ENCODE measurements at places on chromosomes 4 and X. TPM values are rescaled to one million over a fixed set of nuclear protein-coding genes. Genes with fewer than 3 reads are reported as not detected.

The GPR34 gene
- 36.6 TPM for total RNA-seq

The PDGFC gene
- 10.5 TPM for total RNA-seq

The RTL3 gene
- not detected for total RNA-seq

The KLF3 gene
- 60.6 TPM for total RNA-seq

The PCYT1B gene
- total RNA-seq = 0.51 TPM

The TMEM150C gene
- 17.9 TPM for total RNA-seq

The MAML3 gene
- total RNA-seq = 18.0 TPM

The TIMM17B gene
- 29.3 TPM for total RNA-seq

The SSX3 gene
- not detected for total RNA-seq

The ESX1 gene
- not detected for total RNA-seq

The PHOX2B gene
- not detected for total RNA-seq

The GRIA2 gene
- total RNA-seq = not detected

The FMR1NB gene
- not detected for total RNA-seq

The FRAS1 gene
- total RNA-seq = 1.4 TPM

The CLDN34 gene
- total RNA-seq = not detected

The FAM90A26 gene
- total RNA-seq = not detected

The GPR50 gene
- total RNA-seq = not detected

The STK26 gene
- 21.0 TPM for total RNA-seq

The MAGEC2 gene
- total RNA-seq = not detected

The YTHDC1 gene
- total RNA-seq = 101 TPM

The TCEAL4 gene
- total RNA-seq = 38.5 TPM

The TCEANC gene
- total RNA-seq = 7.0 TPM

The JCHAIN gene
- 838 TPM for total RNA-seq

The ADH1A gene
- total RNA-seq = not detected

The PCDH18 gene
- total RNA-seq = 5.7 TPM

The SOX3 gene
- not detected for total RNA-seq

The CSAG1 gene
- not detected for total RNA-seq

The SYTL5 gene
- total RNA-seq = not detected

The UGT2B11 gene
- not detected for total RNA-seq

The SYP gene
- total RNA-seq = 3.6 TPM

The SGCB gene
- 13.5 TPM for total RNA-seq

The TLR7 gene
- 9.2 TPM for total RNA-seq

The HTR2C gene
- total RNA-seq = not detected

The FANCB gene
- 4.0 TPM for total RNA-seq

The CCDC110 gene
- 4.7 TPM for total RNA-seq

The MGAT4D gene
- not detected for total RNA-seq

The PDE6B gene
- 18.1 TPM for total RNA-seq

The FAM184B gene
- not detected for total RNA-seq

The TCEAL5 gene
- total RNA-seq = not detected

The ABCD1 gene
- total RNA-seq = 26.1 TPM

The PNMA5 gene
- total RNA-seq = 0.14 TPM

The AMBN gene
- total RNA-seq = not detected

The TSPAN5 gene
- total RNA-seq = 22.1 TPM

The P2RY4 gene
- 1.8 TPM for total RNA-seq

The SHOX gene
- total RNA-seq = not detected

The MMRN1 gene
- total RNA-seq = 4.9 TPM

The ZXDA gene
- total RNA-seq = 7.5 TPM

The BTC gene
- 0.51 TPM for total RNA-seq

The GNRHR gene
- not detected for total RNA-seq

The REPS2 gene
- 5.5 TPM for total RNA-seq

The SLAIN2 gene
- total RNA-seq = 55.9 TPM

The EDNRA gene
- 14.6 TPM for total RNA-seq

The RHOXF2B gene
- total RNA-seq = not detected
